CD4-positive, alpha-beta T cell treated with Interleukin-15 for 4 hours (primary cell): ENCODE measurements at places on chromosomes 7 and 10.

DNA sequence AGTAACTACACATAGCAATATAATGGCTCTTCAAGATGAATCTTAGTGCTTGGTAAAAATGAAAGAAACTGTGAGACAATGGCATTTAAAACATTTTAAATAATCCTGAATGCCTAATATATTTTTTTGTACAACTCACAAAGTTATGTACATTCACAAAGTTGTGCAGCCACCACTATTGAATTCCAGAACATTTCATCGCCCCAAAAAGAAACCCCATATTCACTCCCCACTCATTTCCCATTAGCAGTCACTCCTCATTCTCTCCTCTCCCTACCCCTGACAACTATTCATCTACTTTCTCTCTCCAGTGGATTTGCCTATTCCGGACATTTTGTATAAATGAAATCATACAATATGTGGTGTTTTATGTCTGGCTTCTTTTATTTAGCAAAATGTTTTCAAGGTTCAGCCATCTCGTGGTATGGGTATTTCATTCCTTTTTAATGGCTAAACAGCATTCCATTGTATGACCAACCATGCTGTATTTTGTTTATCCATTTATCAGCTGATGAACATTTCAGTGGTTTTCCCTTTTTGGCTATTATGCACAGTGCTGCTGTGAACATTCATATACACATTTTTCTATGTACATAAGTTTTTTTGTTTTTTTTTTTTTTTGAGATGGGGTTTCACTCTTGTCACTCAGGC lies 34.7 kb downstream of the ENTPD7 start:
- no peak for DNase-seq

DNA sequence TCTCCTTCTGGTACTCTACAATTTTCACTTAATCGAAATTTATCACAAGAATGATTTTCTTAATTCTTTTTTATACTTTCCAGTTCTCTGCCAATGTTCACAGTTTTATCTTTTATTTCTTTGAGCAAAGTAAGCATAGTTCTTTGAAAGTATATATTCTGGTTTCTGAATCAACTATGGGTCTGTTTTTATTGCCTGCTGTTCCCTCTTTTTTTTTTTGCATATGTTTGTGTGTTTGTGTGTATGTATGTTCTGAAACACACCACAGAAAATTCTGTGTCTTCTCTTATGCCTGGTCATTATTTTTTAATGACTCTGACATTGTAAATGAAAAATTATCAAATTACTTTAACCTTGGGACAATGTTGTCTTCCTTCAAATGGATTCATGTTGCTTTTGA lies 15.9 kb upstream of the TMEM273 start:
- no peak for DNase-seq

- DNase-seq: no peak
These were observed 597.2 kb downstream of the TYW1 start for GRCh38 chr7:67593794-67594193.

GRCh38 chr7:128045766-128046165 lies 14.5 kb upstream of the LRRC4 start:
- no peak for DNase-seq

DNA sequence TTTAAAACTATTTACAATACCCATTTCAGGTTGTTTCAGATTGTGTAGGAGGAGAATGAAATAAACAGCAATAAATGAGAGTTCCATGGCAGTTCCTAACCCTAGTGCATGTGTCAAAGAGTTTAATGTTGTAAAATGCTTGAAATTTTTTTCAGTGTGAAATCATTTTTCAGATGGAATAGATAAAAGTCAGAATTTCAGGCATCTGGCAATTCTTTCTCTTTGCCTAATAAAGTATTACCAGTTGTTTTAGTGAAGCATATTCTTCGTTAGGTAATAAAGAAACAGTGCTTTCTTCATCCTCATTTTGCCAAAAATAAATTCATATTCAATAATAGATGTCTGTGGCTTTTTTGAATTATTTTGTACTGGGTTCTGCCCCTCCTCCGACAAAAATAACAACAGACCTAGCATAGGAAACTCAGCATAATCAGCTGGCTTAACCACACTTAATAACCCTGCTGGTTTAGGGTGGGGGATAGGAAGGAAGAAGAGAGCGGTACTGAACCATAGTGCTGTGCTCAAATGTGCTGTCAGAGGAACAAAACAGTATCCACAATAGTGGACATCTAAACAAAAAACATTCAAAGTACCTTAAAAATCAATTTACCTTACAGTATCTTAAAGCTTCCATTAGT lies 39.1 kb downstream of the MINDY3 start:
- no peak for DNase-seq

DNA sequence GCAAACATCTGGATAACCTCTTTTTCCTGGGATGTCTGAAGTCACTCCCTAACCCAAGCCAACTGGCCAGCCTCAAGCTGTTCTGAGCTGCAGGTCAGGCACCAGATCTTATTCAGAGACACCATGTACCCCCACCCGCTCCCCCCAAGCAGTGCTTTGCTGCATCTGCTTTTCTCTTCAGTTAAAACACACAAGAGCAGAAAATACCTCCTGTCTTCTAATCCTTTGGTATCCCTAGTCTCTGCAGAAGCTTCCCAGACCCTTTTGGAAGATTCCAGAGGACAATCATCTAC lies 3.0 kb downstream of the ZNF488 start:
- no peak for DNase-seq

GRCh38 chr7:151211155-151211772 lies 976 bp upstream of the H2BK1 start:
- no peak for DNase-seq

- DNase-seq: no peak
These were observed 63.7 kb upstream of the CREB5 start for GRCh38 chr7:28348636-28349035.

DNA sequence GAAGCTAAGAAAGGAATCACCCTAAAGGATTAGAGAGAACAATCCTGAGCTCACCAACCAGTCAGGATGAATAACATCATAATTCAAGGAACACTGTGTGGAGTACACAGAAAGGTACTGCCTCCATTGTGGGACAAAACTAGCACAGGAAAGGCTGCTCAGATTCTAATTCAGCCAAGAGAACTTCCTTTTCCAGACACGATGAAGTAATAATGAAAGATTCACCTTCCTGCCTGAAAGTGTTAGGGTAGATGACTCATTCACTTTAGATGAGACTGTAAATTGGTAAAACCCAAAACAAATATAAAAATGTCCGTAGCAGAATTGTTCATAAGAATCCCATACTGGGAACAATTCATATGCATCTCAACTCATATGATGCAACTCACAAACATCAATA lies 167.2 kb downstream of the CDC14C start:
- no peak for DNase-seq

- no peak for DNase-seq
These were observed 26.9 kb downstream of the BAG3 start for GRCh38 chr10:119677904-119678755.

DNA sequence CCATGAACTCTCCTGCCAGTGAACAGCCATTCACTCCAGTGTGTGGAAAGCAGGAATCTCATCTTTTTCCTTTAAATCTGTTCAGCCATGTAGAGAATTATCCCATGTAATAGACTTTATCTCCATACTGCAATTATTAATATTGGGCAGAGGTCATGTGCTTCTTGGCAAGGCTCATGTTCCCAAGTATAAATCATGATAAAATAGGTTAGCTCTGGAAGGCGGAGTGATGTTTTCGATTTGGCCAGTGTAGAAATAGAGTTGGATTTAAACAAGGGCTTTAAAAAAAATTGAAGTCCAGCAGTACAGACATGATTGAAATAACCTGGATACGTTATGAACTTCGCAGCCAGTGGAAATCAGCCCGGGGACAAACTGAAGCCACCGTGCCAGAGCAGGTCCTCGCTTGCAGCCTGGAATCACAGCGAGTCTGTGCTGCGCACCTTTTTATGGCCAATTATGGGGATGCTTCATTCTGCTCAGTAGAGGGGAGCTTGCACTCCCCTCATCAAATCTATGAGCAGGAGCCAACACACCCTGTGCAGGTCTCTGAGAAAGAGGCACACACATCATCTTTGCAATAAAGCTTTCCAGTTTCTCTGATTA lies 654.0 kb upstream of the MKI67 start:
- no peak for DNase-seq

- no peak for DNase-seq
These were observed 215.7 kb downstream of the BAMBI start for GRCh38 chr10:28892818-28893547.

DNA sequence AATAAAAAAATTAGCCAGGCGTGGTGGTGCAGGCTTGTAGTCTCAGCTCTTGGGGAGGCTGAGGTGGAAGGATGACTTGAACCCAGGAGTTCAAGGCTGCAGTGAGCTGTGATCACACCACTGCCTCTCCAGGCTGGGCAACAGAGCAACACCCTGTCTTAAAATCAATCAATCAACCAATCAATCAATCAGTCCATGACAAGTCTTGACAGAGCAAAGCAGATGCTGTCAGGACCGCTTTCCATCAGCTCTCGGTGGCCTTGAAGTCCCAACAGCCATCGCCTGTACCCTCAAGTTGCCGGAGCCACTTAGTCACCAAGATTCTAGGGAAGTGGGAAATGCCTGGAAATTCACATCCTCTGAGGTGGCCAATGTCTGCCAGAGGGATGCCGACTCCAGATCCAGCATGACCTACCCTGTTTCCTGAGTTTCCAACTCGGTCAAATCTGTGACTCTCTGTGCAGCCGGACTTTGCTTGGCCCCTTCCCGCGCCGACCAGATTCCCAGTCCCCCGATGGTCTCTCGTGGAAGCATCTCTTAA lies 871 bp upstream of the CCL24 start:
- no peak for DNase-seq

GRCh38 chr7:46537191-46537905 lies 616.3 kb upstream of the IGFBP3 start:
- DNase-seq: no peak

- no peak for DNase-seq
These were observed 73.8 kb downstream of the OAT start for GRCh38 chr10:124344931-124345330.

- peak; percentile 6 for DNase-seq
These were observed 282.3 kb downstream of the TFEC start for GRCh38 chr7:115748123-115748738.

DNA sequence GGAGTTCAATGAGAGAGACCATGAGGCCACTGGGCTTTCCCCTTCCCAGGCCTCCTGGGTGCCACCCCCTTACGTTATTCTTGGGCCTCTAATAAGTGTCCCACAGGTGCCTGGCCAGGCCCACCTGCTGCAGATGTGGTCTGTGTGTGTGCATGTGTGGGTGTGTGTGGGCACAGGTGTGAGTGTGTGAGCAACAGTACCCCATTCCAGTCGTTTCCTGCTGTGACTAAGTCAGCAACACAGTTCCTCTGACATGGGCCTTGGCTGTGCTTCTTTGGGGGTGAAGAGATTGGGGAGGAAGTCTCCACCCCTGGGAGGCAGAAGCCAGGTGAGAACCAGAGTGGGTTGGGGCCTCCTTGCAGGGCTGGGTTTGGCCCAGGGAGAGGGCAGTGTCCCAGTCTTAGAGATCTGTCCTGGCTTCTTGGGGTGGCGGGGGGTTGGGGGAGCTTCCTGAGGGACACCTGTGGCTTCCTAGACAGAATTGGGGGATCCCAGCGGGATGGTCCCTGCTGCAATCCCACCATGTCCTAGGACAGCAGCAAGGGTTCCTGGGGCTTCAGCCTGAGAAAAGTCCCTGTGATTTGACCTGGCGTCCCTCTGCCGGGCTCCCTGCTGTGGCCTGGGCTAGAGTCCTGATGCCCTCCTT lies 4.1 kb upstream of the PILRB start:
- peak; percentile 47 for DNase-seq

GRCh38 chr7:585229-585711 lies 65.6 kb upstream of the PDGFA start:
- DNase-seq: peak; percentile 43

DNA sequence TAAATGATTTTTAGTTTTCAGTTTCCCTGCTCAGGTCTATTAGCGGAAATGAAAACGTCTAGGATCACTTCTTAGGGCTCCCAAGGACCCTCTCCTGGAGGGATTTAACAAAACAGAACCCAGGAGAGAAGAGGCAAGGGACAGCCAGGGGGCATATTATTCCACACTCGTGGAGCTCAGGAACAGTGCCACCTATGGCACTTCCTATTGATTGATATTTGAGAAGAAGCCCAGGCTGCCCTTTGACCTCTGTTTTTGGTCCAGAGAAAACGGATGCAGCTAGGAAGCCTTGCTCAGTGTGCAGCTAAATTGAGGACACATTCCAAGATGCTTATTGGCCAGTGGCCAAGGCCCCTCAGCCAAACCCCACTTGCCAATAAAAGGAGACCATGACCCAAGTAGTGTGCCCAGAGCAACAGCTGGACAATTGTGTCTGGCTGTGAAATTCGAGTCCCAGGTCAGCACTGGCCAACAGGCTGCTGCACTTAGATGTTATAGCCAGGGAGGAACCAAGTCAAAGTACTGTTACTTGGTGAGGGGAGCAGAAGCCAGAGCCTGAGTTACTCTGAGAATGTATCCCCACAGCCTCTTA lies 24.0 kb upstream of the GPNMB start:
- DNase-seq: no peak

DNA sequence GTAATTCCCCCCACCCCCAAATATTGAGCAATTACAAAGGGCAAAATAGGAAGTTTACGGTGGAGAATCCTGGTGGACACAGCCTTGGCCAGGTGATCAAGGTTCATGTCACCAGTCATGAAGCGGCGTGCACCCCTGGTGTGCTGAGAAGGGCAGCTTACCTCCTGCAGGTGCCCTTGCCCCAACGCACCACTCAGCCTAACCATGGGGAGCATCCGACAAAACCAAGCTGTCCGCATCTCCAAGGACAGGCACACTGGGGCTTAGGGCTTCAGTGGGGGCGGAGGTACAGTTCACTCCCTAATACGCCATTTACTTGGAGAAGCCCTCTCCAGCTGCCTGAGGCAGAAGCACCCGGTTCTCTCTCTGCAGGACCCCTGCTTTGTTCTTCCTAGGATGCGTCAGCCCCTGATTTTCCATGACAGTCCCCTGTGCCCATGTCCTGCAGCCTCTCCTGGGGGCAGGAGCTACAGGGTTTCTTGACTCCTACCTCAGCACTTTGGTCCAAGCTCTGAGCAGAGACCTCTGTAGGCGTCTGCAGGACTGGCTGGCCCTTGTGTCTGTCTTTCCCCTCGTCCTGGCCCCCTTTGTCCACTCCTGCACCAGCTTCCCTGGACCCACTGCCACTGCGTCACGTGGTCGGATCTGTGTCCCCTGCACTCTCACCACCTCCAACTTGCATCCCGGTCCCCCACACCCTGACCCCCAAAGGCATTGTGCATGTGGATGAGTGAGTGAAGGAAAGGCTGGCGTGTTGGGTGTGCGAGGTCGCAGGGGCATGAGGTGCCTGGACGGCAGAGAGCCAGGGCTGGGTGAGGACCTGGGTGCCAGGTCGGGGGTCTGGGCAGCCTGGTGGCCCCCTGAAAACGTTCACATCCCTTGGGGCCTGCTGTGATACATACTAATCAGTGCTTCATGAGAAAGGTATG lies 113.7 kb downstream of the LHPP start:
- DNase-seq: no peak

- DNase-seq: no peak
These were observed 749.4 kb downstream of the AUTS2 start for GRCh38 chr7:70347463-70348254.

- DNase-seq: no peak
These were observed 16.9 kb upstream of the CREB5 start for GRCh38 chr7:28395404-28395803.
